ENCODE measurements at places on chromosomes 16 and 17. TPM values are rescaled to one million over a fixed set of nuclear protein-coding genes. Genes with fewer than 3 reads are reported as not detected.

The PLEKHH3 gene
- 14.3 TPM for total RNA-seq

The NPIPA1 gene
- 36.6 TPM for total RNA-seq

The TRPV2 gene
- 0.39 TPM for total RNA-seq

The GP1BA gene
- total RNA-seq, result not detected

The ZNF287 gene
- 13.7 TPM for total RNA-seq

The RAP1GAP2 gene
- 22.5 TPM for total RNA-seq

The PRSS22 gene
- 1.5 TPM for total RNA-seq

The FGF11 gene
- total RNA-seq, result 0.82 TPM

The SDK2 gene
- 1.6 TPM for total RNA-seq

The MKS1 gene
- total RNA-seq, result 12.7 TPM

The MAF gene
- 0.33 TPM for total RNA-seq

The KRTAP4-4 gene
- not detected for total RNA-seq

The HOXB1 gene
- total RNA-seq, result not detected

The PLCD3 gene
- 148 TPM for total RNA-seq

The FBXW10 gene
- total RNA-seq, result 0.86 TPM

All from A549 treated with Mapracorat at 1 μM for 4 hours (cell line).